ENCODE measurements at places on chromosomes 4 and X. TPM values are rescaled to one million over a fixed set of nuclear protein-coding genes. Genes with fewer than 3 reads are reported as not detected.

Gene IRS4
- not detected for total RNA-seq

Gene SPON2
- 9.4 TPM for total RNA-seq

Gene STBD1
- total RNA-seq = 2.9 TPM

Gene S100P
- 1,144 TPM for total RNA-seq

Gene RPS6KA6
- total RNA-seq = 0.96 TPM

Gene RNF128
- 5.2 TPM for total RNA-seq

Gene TENM3
- 3.6 TPM for total RNA-seq

Gene NAP1L2
- 0.92 TPM for total RNA-seq

Gene PLP1
- total RNA-seq = 0.04 TPM

Gene DRP2
- total RNA-seq = 0.04 TPM

Gene CCDC160
- total RNA-seq = 0.20 TPM

Gene MMRN1
- 6.8 TPM for total RNA-seq

Gene AFM
- total RNA-seq = not detected

Gene SGMS2
- 28.0 TPM for total RNA-seq

Gene OPRPN
- total RNA-seq = not detected

Gene CENPVL1
- total RNA-seq = not detected

Gene SPINK2
- total RNA-seq = 0.92 TPM

Gene PAGE2B
- not detected for total RNA-seq

Gene DMRTC1
- total RNA-seq = not detected

Gene TGIF2LX
- not detected for total RNA-seq

Gene CTAG1A
- not detected for total RNA-seq

All from esophagus mucosa (tissue), 1 donor.